ENCODE measurements at places on chromosomes 3 and 15. TPM values are rescaled to one million over a fixed set of nuclear protein-coding genes. Genes with fewer than 3 reads are reported as not detected.

GRCh38 chr3:84943379-84943778, 15.4 kb upstream of the CADM2 start:
- DNase-seq = no peak
- no peak overlapping the region for H3K27ac ChIP-seq
- H3K27me3 ChIP-seq = no peaks in the 10 kb centered on the region
- no peak overlapping the region for H3K4me3 ChIP-seq
- no peaks in the 10 kb centered on the region for H3K4me1 ChIP-seq
- H3K36me3 ChIP-seq = no peaks in the 10 kb centered on the region

GRCh38 chr3:157956850-157957249, 149.4 kb downstream of the SHOX2 start:
- H3K4me3 ChIP-seq = no peak overlapping the region
- H3K27ac ChIP-seq = no peak overlapping the region
- no peak for DNase-seq
- H3K36me3 ChIP-seq = no peaks in the 10 kb centered on the region
- no peaks in the 10 kb centered on the region for H3K27me3 ChIP-seq

GRCh38 chr3:183182073-183182472, 19.5 kb upstream of the LAMP3 start:
- H3K27me3 ChIP-seq = no peaks in the 10 kb centered on the region
- no peak overlapping the region for H3K4me3 ChIP-seq
- H3K36me3 ChIP-seq = no peaks in the 10 kb centered on the region
- no peak for DNase-seq
- peaks cover 11% of the 10 kb centered on the region for H3K4me1 ChIP-seq

GRCh38 chr3:159416856-159417255, 571.8 kb upstream of the IL12A start:
- DNase-seq = no peak
- no peaks in the 10 kb centered on the region for H3K4me1 ChIP-seq
- H3K4me3 ChIP-seq = no peak overlapping the region

DNA sequence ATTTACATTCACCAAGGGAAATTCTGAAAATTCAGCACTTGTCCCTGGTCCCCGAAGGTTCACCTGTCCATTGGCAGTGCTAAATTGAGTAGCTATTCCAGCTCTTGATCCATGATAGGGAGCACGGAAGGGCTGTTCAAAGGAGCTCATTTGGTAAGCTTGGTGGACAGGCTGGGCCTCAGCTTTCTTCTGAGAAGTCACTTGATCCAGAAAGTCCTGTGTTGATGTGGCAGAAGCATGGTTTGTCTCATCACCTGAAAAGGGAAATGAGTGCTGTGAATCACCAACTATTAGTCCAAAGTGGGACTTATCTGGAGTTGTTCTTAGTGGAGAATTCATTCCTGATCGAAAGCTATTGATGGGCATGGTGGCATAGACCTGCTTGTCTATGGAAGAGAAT, 19.9 kb upstream of the SLC12A8 start:
- DNase-seq = no peak
- no peaks in the 10 kb centered on the region for H3K27me3 ChIP-seq
- peak overlapping the region; percentile 31 for H3K27ac ChIP-seq
- H3K4me3 ChIP-seq = no peak overlapping the region

GRCh38 chr3:87311309-87311708, 34.9 kb upstream of the POU1F1 start:
- no peaks in the 10 kb centered on the region for H3K27me3 ChIP-seq
- no peaks in the 10 kb centered on the region for H3K36me3 ChIP-seq
- no peak for DNase-seq

DNA sequence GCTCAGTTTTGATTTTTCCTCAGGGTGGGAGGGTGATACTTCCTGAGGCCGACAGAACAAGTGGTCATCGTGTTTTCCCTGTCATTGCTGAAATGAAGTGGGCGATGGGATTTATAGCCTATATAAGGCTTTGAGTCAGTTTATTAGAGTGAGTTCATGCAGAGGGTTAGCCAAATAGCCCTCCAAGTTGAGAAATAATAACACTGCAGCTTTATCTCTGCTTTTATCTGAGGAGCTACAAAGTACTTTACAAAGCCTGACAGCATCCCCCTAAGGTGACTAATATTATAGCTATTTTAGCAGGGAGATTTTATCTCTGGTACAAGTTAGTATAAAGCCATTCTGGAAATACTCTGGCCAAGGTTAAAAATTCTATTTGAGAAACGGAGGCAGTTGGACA, 389.6 kb downstream of the MFSD1 start:
- no peaks in the 10 kb centered on the region for H3K27me3 ChIP-seq
- H3K4me1 ChIP-seq = no peaks in the 10 kb centered on the region
- no peak overlapping the region for H3K4me3 ChIP-seq
- DNase-seq = no peak

DNA sequence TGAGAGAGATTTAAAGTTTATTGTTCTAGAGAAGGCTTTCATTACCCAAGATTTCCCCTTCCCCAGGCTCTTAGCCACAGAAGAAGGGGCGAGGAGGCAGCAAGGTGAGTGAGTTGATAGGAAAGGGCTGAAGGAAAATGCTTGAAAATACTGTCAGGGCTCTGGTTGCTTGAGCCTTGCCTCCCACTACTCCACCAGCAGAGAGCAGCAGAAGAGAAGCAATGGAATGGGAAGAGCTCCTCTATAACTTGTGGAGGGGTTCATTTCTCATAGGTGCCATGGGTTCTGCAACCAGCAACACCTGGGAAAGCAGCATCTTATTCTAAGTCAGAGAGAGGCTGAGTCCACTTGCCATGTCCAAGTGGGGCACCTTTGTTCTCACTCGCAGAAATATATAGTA, 184.0 kb upstream of the CNTN6 start:
- H3K4me3 ChIP-seq = no peak overlapping the region
- H3K27ac ChIP-seq = no peak overlapping the region
- no peaks in the 10 kb centered on the region for H3K4me1 ChIP-seq
- no peak for DNase-seq

DNA sequence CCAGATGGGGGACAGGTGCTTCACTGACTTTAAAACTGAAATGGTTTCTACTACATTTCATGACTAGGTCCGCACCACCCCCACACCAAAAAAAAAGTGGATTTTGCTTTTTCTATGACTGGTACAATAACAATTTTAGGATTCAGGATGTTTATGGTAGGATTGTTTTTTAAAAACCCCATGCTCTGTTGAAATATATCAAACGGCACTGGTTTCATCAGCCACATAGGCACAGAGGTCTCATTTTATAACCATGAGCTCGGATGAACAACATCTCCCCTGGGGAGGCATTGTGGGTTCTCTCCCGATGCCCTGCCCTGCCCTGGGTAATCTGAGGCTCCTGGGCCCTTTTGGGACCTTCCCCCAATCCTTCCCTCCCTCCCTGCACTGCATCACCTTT, 202.7 kb upstream of the KBTBD8 start:
- H3K27ac ChIP-seq = no peak overlapping the region
- H3K4me3 ChIP-seq = no peak overlapping the region
- no peaks in the 10 kb centered on the region for H3K36me3 ChIP-seq
- H3K4me1 ChIP-seq = no peaks in the 10 kb centered on the region
- H3K27me3 ChIP-seq = no peaks in the 10 kb centered on the region

DNA sequence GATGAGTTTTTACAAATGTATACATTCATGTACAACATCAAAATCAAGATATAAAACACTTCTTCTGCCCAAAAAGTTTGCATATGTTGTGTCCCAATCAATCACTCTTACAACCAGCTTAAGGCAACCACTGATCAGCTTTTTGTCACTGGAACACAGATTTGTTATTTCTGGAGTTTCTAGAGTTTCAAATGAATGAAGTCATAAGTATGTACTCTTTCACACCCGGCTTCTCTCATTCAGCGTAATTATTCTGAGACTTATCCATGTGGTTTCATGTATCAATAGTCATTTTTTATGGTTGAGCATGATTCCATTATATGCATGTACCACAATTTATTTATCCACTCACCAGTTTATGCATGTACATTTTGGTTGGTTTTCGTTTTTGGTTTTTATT, 53.0 kb upstream of the CORO2B start:
- H3K4me1 ChIP-seq = peaks cover 8% of the 10 kb centered on the region
- H3K36me3 ChIP-seq = no peaks in the 10 kb centered on the region
- no peak overlapping the region for H3K4me3 ChIP-seq
- DNase-seq = no peak

- H3K4me3 ChIP-seq = no peak overlapping the region
- DNase-seq = no peak
- no peaks in the 10 kb centered on the region for H3K4me1 ChIP-seq
- H3K36me3 ChIP-seq = no peaks in the 10 kb centered on the region
- no peaks in the 10 kb centered on the region for H3K27me3 ChIP-seq
- no peak overlapping the region for H3K27ac ChIP-seq
Observed at GRCh38 chr3:192482391-192482790, 244.9 kb downstream of the FGF12 start.

- H3K27ac ChIP-seq = no peak overlapping the region
- DNase-seq = no peak
- no peak overlapping the region for H3K4me3 ChIP-seq
- no peaks in the 10 kb centered on the region for H3K27me3 ChIP-seq
- H3K4me1 ChIP-seq = no peaks in the 10 kb centered on the region
Observed at GRCh38 chr3:61446341-61446740, 115.0 kb upstream of the PTPRG start.

DNA sequence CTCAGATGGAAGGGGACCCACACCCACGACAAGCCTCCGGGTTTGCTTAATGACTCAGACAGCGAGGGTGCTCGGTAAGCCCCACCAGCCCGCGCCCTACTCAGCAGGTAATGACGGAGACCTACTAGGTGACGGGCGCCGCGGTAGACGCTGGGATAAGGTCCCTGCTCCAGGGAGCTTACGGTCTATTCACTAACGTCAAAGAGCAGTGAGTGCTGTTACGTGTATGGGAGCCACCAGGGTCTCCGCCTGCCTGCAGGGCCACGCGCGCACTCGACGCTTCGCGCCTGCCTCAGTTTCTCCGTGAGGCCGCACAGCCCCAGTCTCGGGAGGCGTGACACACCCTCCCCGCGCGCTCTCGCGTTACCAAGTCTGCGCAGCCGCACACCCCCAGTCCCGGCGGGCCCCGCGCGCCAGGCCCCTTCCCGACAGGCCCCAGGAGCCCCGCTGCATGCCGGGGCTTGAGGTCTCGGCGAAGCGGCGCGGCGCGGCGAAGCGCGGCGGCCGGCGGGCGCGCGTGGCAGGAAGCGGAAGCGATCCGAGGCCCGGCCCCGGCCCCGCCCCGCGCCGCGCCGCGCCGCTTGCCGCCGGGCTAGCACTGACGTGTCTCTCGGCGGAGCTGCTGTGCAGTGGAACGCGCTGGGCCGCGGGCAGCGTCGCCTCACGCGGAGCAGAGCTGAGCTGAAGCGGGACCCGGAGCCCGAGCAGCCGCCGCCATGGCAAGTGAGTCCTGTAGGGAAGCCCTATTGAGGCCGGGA, at the start of gene SEC61A1:
Gene SEC61A1 (plus strand): TSS at position 601 of the 758 bp plus-strand sequence. CDS start 116 bp downstream, at position 717.
- peak within 1 kb of the TSS; percentile 93 for H3K4me3 ChIP-seq
- peak within 1 kb of the TSS; percentile 91 for H3K27ac ChIP-seq
- peak; percentile 65 for DNase-seq
- peaks cover 12% of the 10 kb centered on the region for H3K36me3 ChIP-seq
- no peaks in the 10 kb centered on the region for H3K27me3 ChIP-seq

LRRC15 gene
- total RNA-seq = 0.27 TPM

TM2D3 gene
- total RNA-seq = 39.8 TPM

CPLX3 gene
- total RNA-seq = not detected

COL6A6 gene
- 0.14 TPM for total RNA-seq

SYNPR gene
- not detected for total RNA-seq
